Stimulated activated CD4-positive, alpha-beta T cell treated with anti-CD3 and anti-CD28 coated beads, Interleukin-12 subunit alpha, Interleukin-12 subunit beta, amount 100 ng/mL, for 4 hours (primary cell): ENCODE measurements at places on chromosomes 7 and 10.

GRCh38 chr10:124155781-124156435 lies 62.5 kb upstream of the CHST15 start:
- DNase-seq, result no peak

GRCh38 chr10:37289833-37290464 lies 164.6 kb downstream of the ANKRD30A start:
- no peak for DNase-seq

DNA sequence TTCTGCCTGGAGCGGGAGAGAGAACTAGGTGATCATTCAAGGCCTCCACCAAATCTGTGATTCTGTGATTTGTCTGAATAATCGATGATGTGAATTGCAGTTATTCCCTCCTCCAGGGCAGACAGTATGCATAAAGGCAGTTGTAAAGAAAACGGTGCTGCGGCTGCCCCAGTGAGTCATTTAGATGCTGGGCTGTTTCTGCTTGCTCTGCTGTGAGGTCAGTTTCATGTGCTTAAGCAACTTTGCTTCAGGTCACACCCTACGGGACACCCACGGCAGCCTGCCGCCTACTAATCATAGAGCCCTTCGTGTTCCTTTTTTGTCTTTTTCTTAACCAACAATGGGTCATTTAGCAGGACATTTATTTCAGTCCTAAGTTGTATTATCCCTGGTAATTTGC lies 158.1 kb upstream of the PITRM1 start:
- no peak for DNase-seq

DNA sequence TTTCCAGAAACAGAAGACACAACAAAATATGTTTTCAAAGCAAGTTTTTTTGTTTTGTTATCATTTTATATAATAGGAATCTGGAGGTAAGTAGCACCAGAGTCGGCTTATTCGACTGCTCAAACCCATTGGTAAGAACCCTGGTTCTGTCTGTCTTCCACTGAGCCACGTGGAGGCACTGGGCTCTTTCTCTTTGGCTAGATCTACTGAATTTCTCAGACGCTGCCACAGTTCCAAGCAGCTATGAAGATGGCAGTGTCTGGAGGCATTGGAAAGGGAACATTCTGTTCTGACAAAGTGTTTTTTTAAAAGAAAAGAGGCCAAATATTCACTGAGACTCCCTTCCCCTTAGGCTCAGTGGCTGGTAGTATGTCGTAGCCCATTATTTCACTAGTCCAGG lies 338.8 kb downstream of the NRG3 start:
- no peak for DNase-seq

DNA sequence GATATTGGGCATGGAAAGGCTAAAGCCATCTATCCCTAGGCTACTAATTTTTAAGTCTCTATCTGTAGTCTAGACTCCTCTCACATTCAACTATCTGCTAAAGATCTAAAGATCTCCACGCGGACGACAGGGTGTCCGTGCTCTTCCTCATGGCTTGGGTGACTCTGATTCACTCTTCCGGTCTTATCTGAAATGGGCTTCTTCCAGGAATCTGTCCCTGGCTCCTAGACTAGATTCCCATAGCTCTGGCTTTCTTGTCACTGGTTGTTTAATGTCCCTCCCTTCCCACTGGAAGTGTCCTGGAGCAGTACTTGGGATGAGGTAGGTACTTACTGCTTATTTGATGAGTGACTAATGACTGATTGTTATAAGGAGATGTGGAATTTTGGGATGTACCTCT lies 62.0 kb upstream of the PODXL start:
- no peak for DNase-seq
